ENCODE measurements at places on chromosomes 7 and 10.

GRCh38 chr7:100124301-100125230 is 2.2 kb upstream of the MBLAC1 start:
- DNase-seq = no peak

DNA sequence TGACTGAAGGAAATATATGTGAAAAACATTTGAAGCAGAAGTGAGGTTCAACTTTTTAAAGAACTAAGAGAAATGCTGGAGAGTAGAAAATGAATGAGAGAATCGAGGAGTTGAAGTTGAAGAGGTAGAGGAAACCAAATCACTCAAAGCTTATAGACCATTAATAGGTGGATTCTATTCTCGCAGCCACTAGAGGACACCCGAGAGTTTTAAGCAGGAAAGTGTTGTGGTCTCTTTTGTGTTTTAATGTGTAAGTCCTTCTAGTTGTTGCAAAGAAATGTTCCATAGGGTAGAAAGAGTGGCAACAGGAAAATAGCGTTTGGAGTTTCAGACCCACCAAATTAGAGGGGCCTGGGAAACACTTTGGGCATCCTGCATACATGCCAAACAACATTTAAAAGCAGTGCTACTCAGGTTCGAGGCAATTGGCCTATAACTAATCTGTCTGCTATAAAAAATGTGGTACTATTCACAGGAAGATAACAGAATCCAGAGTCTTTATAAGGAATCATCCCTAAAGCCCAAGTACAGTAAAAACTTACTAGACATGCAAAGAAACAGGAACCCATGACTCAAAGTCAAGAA is 75.3 kb upstream of the TAS2R16 start:
- DNase-seq = no peak

- no peak for DNase-seq
These were observed 25.4 kb downstream of the CFTR start for GRCh38 chr7:117505238-117505637.

GRCh38 chr10:49115015-49115795 is at the start of gene VSTM4:
Gene VSTM4 (minus strand): TSS chr10:49115522. CDS start chr10:49115485, 37 bp downstream.
- no peak for DNase-seq

GRCh38 chr7:45677311-45677900 is 103.2 kb downstream of the ADCY1 start:
- DNase-seq = no peak

- DNase-seq = no peak
These were observed 438.1 kb downstream of the MDFIC start for GRCh38 chr7:115359955-115360354.

DNA sequence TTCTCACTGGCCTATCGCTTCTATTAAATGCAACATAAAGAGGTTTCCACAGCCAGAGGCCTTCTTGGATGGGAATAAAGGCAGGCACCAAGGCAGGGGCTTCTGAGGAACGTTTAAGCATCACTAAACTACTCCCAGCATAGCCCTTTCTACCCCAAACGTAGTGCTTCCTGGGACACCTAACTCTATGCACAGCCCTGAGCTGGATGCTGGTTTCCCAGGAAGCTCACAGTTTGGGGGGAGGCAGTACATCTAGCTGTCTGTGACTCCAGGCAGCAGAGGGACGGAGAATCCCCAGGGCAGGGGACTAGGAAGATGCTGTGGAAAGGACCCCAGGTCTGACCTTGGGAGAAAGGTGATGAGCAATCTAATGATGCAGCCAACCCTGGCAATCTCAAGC is 192.8 kb upstream of the ZMIZ1 start:
- no peak for DNase-seq

GRCh38 chr7:46832136-46832535 is 749.8 kb downstream of the TNS3 start:
- no peak for DNase-seq

DNA sequence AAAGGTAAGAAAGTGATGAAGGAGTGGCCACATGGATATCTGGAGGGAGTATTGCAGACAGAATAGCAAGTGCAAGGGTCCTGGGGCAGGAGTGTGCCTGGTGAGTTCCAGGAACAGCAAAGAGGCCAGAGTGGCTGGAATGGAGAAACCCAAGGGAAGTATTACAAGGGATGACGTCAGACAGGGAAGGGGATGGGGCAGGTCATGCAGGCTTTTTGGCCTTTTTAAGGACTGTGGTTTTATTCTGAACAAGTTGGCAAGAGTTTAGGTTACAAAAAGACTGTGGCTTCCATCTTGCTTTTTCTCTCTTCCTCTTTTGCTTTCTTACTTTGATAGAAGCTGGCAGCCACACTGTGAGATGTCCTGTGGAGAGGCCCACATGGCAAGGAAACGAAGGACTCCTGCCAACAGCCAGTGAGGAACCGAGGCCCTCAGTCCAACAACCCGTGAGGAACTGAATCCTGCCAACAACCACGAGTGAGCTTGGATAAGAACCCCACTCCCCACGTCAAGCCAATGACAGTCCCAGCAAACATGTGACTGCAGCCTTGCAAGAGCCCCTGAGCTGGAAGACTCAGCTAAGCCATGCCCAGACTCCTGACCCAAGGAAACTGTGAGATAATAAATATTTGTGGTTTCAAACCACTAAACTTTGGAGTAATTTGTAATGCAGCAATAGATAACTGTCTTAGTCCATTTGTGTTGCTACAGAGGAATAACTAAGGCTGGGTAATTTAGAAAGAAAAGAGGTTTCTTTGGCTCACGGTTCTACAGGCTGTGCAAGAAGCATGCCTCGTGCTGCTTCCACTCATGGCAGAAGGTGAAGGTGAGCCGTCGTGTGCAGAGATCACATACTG is 19.8 kb upstream of the KDM7A start:
- DNase-seq = no peak

GRCh38 chr7:104929921-104930320 is 84.1 kb upstream of the KMT2E start:
- no peak for DNase-seq

GRCh38 chr10:70119623-70120022 is 13.0 kb downstream of the AIFM2 start:
- no peak for DNase-seq

DNA sequence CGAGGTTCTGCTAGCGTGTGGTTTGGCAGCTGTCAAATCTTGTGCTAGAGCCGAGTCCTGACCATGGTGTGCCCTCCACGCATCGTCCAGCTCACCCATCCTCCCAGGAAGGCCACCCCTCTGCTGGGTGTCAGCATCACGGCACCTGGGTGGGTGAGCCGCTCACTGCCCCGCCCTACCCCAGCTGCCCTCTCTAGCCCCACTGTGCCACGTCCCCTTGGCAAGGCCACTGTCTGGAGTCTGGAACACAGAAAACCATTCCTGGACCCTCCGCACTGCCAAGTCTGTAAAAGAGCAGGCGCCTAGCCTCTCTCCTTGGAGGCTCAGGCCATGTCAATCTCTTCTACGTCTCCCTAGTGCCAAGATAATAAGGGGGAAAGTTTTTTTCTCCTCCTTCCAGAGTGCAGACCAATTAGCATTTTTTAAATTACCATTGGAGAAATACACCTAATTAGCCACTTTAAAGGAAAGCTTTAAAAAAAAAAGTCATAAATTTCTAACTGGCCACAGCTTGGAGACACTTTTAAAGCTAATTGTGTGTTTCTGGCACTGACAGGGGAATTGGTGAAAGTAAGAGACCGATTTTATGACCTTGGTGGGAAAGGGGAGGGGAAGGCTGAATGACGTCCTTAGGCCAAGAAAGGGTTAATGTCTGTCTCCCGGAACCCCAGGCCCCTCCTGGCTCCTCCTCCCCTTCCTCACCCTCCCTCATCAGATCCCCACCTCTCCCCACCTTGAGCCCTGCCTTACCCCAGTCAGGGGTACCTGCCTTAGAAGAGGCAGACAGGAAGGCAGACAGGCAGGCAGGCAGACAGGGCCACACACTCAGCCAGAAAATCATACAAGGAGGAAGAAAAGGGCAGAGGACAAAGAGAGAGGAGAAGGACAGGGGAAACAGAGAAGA is 151.2 kb downstream of the PLXNA4 start:
- DNase-seq = no peak

DNA sequence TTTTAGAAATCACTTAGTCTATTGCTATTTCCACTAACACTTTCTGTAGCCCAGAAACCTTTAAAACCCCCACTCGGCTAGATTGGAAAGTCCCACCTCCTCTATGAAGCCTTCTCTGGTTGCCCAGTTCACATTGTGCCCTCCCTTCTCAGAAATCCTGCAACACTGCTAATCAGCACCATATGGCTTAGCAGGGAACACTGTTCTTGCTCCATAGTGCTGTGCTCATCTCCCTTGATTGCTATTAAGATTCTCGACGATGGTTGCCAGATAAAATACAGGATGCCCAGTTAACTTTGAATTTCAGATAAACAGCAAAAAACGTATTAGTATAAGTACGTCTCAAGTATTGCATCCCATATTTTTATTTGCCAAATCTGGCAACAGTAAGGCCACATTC is 40.1 kb upstream of the XPNPEP1 start:
- no peak for DNase-seq

DNA sequence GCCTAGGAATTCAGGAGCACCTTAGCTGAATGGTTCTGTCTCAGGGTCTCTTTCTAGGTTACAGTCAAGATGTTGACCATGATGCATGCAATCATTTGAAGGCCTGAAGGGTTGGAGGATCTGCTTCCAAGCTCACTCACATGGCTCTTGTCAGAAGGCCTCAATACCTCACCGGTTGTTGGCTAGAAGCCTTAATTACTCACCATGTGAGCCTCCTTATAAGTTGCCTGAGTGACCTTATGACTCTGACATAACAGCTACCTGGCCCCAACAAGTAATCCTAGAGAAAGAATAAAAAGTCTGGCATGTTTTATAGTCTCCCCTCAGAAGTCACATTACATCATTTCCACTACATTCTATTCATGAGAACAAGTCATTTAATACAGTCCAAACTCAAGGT is 3.4 kb upstream of the C1GALT1 start:
- DNase-seq = no peak

DNA sequence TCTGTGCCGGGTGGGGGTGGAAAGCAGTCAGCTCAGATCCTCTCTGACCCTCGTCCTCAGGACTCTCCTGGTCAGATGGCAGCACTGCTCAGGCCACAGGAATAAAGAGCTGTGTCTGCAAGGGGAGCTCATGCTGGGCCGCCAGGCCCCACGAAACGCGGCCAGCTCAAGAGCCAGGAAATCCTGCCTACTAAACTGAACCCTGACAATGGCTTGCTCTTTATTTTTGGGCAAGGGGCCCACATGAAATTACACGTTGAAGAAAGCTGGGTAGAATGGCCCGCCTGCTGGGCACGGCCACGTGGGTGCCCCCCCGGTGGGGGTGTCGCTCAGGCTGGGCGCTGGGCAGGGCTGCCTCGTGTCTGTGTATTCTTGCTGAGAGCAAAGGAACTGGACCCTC is 103.0 kb downstream of the ITIH5 start:
- DNase-seq = no peak

DNA sequence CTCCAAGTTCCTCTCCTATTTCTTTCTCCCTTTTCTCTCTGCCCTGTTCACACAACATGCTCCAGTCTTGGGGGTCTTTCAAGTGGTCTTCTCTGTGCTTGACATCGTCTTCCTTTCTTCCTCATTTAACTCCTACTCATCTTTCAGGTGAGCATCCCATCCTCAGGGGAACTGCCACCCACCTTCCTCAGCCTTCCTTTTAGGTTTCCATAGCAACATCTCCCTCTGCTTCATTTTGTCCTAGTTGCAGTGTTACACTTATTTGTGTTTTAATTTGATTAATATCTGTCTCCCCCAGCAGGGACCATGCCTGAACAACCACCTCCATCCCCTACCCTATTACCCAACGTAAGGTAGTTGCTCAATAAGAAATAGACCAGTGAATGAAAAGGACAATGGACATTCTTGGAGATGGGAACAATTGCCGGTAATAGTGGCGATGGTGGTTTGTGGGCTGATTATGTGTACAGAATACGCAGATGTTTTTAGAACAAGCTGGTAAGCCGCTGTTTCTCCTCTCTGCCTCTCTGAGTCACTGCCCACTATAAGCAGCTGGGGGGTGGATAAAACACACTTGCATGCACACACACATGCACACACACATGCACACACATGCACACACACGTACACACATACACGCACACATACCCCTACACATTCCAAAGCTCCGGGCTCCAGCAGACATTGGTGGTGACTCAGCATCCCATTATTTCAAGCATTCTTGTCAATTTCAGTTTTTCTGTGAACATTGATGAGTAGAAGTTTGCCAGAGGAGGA is 251.6 kb downstream of the GATA3 start:
- no peak for DNase-seq

- DNase-seq = no peak
These were observed 20.3 kb downstream of the ASB13 start for GRCh38 chr10:5645944-5646617.

Data from NCI-H1048 (cell line).